ENCODE measurements at places on chromosomes 7 and 10.

GRCh38 chr10:2700626-2701305, 366.6 kb upstream of the PFKP start:
- DNase-seq: no peak

DNA sequence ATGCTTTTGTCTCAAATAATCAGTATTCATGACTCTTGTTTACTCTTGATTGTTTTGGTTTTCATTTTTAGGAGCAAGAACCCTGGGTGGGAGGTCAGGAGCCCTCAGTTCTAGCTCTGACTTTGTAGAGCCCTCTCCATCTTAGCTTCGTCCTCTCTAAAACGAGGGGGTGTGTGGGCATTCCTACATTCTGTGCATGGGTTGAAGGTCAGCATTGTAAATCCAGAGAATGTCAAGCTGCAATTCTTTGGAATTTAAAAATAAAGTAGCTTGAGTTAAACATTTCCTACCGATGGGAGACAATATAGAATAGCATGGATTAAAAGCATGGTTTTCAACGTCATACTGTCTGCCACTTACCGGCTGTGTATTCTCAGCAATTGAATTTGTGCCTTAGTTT, 128.3 kb downstream of the PRPF18 start:
- no peak for DNase-seq

DNA sequence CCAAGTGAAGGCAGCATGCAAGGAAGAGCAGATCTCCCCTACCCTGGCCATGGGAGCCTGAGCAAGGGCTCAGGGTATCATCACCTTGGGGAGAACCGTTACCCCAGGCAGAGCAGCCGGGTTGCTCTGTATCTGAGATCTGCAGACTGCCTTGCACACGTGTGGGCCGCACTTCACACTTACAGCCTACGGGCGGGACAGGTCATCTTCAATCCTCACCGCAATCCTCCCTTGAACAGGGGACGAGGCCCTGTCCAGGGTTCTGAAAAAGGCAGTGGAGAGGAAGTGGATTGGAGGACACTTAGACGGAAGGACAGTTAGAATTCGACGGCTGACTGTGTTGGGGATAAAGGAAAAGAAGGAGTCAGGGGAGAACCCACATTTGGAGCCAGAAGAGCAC, 51.4 kb downstream of the NPS start:
- no peak for DNase-seq

- no peak for DNase-seq
Measured at GRCh38 chr10:28619455-28619854, 57.9 kb upstream of the BAMBI start.

DNA sequence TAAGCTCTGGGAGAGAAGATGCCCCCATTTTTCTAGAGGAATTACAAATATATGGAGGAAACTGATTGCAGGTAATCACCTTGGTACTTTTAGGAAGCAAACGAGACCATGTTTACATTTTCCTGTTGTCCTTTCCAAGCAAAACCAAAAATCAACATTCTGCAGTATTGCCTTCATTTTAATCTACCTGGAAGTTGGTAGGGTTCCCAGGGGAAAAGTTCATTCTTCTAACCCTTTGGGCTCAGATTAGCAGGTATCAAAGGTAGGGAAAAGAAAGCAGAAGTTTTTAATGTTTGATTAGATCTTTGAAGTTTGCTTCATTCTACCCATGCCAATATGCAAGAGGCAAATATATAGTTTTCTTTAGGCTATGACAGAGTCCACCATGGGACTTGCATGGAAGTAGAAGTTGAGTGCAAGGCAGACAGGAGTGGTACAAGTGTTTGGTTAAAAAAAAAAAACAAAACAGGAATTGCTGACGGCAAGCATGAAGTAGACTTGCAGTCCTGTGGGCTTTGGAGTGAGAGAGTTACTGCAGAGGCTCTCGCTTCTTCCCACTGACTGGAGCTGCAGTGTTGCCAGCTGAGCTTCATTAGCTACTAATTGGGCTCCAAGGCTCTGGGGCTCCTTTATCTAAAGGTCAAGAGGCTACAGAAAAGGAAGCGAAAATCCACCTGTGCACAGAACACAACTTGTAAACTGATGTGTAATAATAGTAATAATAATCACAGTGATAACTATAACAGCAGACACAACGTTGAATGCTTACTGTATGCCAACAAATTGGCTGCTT, 28.9 kb upstream of the ASAH2 start:
- DNase-seq: no peak
